ENCODE measurements at places on chromosomes 5 and 9.

GRCh38 chr5:172595596-172596455, 45.2 kb upstream of the NEURL1B start:
- no peak for DNase-seq

DNA sequence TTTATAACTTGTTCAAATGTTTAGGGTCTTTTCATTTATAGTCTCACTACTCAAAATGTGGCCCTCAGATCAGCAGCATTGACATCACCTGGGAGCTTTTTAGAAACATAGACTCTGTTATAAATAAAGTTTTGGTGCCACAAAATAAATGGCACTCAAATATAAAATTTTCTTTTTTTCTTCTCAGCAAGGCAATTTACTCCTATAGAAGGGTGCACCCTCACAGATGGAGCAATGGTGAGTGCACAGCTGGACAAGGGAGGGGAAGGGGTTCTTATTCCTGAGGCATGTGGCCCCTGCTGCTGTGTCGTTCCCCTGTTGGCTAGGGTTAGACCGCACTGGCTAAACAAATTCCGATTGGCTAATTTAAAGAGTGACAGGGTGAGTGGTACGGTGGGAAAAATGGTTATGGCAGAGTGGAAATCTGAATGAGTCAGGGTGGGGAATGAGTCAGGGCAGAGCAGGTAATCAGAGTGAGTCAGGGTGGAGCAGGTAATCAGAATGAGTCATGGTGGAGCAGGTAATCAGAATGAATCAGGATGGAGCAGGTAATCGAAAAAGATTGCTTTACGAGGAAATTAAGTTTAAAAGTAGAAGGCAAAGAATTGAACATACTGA, 31.8 kb upstream of the C7 start:
- no peak for DNase-seq

GRCh38 chr5:123422433-123423277, 548 bp downstream of the CEP120 start:
- no peak for DNase-seq

GRCh38 chr9:100473276-100474081, 530 bp downstream of the TMEFF1 start:
- DNase-seq: no peak

DNA sequence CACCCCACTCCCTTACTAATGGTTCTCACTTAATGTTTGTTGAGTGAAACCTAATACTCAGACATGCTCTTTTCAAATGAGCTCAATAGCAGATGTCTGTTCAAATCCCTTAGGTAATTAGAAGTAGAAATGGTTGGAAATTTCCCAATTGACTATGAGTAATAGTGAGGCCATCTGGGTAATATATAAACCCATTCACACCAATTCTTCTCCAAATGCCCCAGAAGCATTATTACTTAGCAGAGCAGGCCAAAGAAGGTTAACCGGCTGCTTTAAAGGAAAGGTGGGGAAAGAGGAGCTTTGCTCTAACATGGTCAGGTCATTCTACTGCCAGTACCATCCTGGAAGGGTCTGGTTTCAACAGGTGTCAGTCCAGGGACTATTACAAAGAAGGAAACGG, 119.5 kb upstream of the MTAP start:
- DNase-seq: no peak

DNA sequence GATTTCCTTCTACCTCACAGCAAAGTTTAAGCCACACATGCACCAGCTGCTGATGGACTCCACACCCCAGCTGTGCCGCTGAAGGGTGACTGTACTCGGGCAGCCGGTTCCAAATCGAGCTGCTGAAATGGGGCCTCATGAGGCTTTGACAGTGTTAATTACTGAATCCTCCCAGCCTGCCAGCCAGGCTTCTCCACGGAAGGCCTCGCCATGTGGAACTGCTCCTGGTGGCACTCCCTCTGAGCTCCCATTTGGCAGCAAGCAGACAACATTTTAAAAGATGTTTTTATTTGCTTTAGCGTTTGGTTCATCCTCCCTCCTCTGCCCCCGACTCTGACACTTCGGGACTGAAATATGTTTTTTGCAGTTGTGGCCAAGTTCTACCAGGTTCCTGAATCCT, 479.4 kb upstream of the MPDZ start:
- DNase-seq: no peak

GRCh38 chr9:18718393-18718792, 244.4 kb downstream of the ADAMTSL1 start:
- DNase-seq: no peak

DNA sequence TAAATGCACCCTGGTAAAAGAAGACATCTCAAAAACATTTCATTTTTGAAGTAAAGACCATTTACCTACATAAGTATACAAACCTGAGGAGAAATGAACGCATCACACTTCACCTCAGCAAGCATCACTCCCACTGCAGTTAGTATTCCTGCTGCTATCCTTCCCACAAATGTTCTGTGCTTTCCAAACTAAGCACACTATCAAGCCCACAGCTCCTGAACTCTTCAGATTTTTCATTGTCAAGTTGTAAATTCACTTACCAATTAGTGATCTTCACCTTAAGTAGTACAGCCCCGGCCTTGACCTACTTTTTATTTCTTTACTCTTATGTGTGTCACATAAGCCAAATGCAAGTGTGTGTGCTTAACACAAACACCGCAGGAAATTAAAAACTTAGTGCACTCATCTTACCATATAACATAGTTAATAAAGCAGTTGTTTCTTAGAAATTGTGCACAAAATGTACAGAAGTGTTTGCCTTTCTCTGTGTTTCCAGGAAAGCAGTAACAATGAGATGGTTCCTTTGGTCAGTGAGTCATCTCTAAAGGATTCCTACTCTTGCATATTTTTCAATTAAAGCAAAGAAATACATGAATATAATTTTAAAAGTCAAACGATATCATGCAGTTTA, 169.4 kb downstream of the APBA1 start:
- DNase-seq: peak; percentile 82

DNA sequence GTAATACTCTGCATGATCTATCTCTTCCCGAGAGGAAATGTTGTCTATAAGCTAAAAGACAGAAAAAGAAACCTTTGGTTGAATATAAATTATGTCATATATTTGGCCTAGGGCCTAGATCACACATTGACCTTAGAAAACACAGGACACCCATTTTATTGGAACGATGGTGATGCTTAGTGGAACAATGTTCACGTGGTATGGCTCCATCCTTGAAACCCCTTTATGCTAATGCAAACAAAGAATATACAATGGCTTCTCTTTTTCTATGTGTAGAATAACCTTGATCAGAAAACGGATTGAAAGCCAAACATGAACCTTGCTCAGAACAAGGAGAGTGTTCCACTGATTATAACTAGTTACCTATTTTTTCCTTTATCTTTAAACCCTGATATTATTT, 24.5 kb downstream of the MRPS27 start:
- no peak for DNase-seq

GRCh38 chr5:79464695-79465332, 49.1 kb downstream of the HOMER1 start:
- DNase-seq: no peak

DNA sequence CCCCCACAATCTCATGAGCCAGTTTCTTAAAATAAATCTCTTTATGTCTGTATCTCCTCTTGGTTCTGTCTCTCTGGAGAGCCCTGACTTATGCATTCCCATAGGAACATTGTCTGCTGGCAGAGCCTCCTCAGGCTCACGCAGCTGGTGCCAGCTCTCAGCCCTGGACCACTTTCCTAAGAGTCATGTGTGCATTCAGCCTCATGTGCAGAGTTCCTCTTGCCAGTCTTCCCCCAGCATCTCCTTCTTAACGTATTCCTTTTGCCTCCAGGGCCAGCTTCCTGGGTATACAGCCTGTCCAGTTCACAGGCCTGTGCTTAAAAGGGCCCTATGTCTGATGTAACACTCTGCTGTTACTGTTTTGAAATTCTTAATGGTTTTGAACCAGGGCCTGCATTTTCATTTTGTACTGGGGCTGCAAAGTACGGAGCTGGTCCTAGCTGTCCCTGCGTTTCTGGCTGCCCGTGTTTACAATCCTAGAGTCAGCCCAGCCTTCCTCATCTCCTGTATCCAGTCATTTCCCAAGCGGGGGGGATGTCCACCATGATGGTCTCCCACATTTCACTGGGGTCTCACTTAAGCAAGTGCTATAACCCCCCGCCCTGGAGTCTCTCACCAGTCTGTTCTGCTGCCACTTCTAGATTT, 18.1 kb downstream of the ANKRD33B start:
- DNase-seq: no peak

- no peak for DNase-seq
Measured at GRCh38 chr9:134165357-134166315, 1.3 kb upstream of the RNU6ATAC start.

GRCh38 chr9:109101202-109101595, 18.5 kb downstream of the TMEM245 start:
- DNase-seq: no peak

DNA sequence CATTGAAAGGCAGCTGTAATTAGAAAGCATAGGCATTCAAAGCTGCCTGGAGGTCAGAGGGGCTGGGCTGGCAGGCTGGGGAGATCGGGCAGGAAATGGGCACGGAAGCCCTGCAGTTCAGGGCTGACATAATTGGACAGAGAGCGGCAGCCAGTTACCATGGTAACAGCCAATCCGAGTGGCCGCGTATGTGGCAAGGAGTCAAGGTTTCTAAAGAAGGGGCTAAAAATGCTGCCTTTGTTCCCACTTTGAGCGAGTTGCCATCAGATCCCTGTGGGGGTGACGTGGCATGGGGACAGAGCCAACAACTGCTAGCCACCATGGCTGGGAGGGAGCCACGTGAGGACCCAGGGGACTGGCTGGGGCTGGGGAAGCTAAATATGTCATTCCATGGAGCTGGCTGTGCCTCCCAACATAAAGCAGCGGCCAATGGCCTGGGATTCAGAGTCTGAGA, 44.7 kb upstream of the NDFIP1 start:
- peak; percentile 27 for DNase-seq

- no peak for DNase-seq
Measured at GRCh38 chr5:65809817-65810531, 88.0 kb downstream of the NLN start.

DNA sequence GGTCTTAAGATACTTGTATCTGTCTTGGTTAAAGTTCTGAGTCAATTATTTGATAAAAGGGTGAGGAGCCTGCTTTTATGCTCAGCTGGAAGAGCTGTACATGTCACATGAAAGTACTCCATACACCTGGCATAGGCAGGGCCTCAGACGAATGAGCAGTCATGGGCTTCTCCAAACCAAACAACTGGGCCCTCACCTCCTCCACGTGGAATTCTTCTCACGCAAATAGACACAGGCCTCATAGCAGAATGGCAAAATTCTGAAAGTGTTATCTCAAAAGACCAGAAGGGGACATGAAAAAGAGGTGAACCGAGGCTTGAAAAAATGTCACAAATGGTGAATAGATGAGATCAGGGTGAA, 48.6 kb downstream of the FAM240B start:
- no peak for DNase-seq

GRCh38 chr5:55509796-55510522, 24.8 kb downstream of the PLPP1 start:
- DNase-seq: no peak

DNA sequence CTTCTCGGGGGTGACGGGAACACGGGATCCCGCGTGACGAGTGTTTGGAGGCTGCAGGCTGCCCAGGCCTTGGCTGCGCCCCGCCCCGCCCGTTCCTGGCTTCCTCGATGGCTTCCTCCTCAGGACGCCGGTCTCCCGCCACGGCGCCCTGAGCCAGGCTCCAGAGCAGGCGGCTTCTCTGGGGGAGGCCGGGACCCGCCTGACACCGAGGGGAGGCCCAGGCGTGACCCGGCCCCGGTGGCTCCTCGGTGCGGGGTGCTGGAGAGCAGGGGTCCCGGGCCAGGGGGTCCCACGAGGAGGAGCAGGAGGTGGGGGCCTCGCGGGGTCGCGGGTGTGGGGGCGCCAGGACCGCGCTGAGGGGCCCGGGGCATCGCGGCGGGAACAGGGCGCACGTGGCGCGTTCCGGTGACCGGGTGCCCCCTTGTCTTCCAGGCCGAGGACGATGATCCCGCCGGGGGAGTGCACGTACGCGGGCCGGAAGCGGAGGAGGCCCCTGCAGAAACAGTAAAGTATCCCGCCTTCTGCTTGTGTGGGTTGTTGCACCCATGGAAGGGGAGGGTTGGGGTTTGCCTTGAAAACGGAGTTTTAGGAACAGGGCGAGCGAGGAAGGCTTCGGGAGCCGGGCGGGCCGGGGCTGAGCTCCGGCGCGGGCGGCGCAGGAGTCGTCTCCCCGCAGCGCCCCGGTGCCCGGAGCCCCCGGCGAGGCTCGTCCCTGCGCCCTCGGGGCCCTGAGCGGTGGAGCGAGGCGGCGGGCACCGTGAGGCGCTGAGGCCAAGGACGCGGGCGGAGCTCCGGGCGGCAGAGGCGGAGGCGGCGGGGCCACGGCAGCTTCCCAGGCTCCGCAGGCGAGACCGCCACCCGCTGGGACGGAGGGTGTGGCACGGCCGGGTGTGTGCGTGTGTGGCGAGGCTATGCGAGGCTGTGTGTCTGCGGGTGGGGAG, 22.2 kb downstream of the AHRR start:
- no peak for DNase-seq

DNA sequence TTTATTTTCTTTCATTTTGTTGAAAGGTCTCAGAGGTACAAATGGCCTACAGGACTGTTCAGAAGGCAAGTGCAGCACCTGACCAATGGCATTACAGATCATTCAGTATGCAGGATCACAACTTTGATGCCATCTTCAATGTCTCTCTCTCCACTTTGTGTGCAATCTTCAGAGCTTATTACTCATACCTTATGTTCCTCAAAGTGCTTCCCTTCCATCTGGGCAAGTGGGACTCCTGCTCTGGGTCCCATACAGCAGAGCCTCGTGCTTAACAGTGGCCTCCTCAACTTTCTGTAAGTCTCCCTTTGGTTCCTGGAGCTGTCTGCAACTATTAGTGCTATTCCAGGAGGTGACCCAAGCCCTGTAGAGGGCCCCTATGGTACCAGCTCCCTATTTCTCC, 358.4 kb upstream of the RPS23 start:
- no peak for DNase-seq
